ENCODE measurements at places on chromosomes 6 and 20. TPM values are rescaled to one million over a fixed set of nuclear protein-coding genes. Genes with fewer than 3 reads are reported as not detected.

- DNase-seq = peak; percentile 41
These were observed 485.4 kb upstream of the MANEA start for GRCh38 chr6:95091823-95092436.

- DNase-seq = no peak
These were observed 79.2 kb upstream of the STMND1 start for GRCh38 chr6:17022604-17023003.

DNA sequence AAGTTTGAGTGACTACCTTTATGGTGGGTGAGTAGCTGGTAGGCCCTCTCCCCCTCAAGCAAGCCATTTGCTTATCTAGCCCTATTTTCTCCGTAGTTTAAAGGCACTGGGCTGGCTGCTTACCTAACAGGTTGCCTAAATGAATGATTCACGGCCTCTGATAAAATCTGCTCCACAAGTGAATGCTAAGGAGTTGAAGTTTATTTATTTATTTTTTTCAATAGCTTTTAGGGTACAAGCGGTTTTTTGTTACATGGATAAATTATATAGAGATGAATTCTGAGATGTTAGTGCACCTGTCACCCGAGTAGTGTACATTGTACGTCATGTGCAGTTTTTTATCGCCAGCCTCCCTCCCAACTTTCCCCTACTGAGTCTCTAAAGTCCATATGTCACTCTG, 8.3 kb upstream of the CDH26 start:
- no peak for DNase-seq

GRCh38 chr6:11920566-11920965, 91.5 kb upstream of the HIVEP1 start:
- DNase-seq = no peak

- no peak for DNase-seq
These were observed 18.1 kb upstream of the OSER1 start for GRCh38 chr20:44228465-44229258.

GRCh38 chr6:45830441-45831139, 185.1 kb downstream of the CLIC5 start:
- no peak for DNase-seq

GRCh38 chr6:215335-216034, 76.8 kb upstream of the DUSP22 start:
- DNase-seq = no peak

GRCh38 chr6:105270511-105270910, 90.7 kb upstream of the POPDC3 start:
- DNase-seq = no peak

DNA sequence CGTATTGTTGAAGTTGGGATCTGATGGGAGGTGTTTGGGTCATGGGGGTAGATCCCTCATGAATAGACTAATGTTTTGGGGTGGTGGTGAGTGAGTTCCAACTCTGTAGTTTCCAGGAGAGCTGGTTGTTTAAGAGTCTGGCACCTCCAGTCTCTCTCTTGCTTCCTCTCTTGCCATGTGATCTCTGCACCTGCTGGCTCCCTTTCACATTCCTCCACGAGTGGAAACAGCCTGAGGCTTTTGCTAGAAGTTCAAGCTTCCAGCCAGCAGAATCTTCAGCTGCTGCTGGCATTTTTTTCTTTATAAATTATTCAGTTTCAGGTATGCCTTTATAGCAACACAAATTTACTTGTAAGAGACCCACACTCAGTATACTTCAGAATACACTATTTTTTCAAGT, 1021.6 kb downstream of the EYS start:
- no peak for DNase-seq

TREM1 gene
- polyA plus RNA-seq = not detected

SUMO4 gene
- polyA plus RNA-seq = 1.0 TPM

SLC2A4RG gene
- 81.9 TPM for polyA plus RNA-seq

All from right renal pelvis (tissue), 4 donors.